ENCODE measurements at places on chromosomes 3 and 15.

DNA sequence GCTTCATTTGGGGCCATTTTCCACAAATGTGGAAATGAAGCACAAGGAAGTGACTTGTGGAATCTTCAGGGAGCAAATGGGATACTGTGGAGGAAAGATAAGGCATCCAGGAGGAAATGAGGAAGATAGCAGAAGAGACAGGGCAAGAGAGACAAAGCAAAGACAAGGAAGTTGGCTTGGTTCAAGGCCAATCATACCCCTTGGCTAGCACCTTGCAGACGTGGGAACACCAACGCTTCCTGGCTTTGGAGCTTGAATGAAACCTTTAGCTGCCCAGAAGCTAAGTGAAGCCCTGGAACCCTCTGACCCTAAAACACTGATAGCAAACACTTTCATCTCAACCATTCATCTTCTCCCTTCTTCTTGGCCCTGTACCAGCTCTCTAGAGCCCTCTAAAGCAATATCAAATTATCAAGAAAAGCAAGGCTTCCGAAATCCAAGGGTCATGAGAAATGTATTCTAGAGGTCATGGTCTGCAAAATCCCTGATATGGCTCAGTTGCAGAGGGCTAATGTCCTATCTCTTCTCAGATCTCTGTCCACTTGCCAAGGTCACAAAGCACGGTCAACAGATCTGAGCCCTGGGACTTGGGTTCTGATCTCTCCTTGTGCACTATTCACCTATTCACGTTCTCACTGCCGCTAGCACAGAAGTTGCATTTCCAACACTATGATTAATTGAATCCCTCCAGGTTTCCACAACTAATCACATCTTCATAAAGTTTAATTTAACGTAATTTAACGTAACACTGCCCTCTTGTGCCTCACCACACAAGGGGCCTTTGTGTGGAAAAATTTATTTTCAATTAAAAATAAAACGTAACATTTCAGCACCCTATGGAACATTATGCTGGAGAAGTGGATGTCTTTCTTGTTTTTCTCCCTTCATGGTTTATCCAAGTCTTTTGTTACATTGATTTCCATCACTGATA lies 557.6 kb upstream of the ADAMTS9 start:
- DNase-seq, result peak; percentile 24

DNA sequence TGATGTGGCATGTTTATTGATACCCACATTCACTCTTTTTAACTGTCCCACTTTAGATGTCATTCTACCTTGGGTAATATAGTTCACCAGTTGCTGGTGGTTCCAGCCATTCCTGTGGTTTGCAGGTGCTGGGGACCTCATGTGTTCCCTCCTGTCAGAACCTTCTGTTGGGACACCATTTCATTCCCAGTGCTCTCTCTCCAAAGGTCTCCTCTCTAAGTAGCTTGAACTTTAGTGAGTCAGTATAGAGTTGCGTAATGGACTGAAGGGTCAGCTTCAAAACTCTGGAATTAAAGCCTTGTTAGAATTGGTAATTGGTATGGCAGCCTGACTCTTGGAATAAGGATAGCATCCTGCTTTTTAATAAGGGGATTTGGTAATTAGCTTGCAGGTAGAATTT lies 108.5 kb downstream of the PLCL2 start:
- no peak for DNase-seq

DNA sequence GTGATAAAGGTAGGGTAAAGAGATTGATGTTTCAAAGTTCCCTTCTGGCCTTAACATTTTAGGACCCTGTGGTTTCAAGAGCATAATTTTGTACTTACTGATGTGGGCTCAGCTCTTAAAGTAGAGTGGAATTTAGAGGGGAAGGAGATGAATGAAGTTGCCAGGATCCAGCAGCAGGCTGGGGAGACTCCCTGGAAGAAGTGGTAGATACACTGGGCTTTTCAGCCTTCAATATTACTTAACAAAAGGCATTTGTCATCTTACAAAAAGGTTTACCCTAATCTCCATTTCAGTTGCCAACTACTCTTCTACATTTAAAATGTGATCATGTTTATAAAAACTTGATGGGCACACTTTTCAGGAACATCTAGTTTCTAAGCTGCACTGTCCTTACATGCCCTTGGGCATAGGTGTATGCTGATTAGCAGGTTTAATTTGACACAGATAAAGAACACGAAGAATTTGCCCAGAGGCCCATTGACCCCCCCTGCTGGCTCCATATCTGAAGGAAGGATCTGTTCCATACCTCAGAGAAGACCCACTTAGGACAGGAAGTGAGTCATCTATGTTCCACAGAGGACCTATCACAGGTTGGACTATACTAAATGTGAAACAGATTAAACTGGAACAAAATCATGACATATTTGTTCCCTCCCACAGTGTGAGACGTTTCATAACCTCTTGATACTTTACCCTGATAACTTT lies 93.0 kb upstream of the LPP start:
- peak; percentile 17 for DNase-seq

- DNase-seq, result no peak
Observed at GRCh38 chr3:136068708-136069107, 103.2 kb downstream of the PPP2R3A start.

GRCh38 chr3:167502401-167502800 lies 28.6 kb upstream of the SERPINI2 start:
- no peak for DNase-seq

- DNase-seq, result no peak
Observed at GRCh38 chr15:38061856-38062649, 127.6 kb downstream of the TMCO5A start.

DNA sequence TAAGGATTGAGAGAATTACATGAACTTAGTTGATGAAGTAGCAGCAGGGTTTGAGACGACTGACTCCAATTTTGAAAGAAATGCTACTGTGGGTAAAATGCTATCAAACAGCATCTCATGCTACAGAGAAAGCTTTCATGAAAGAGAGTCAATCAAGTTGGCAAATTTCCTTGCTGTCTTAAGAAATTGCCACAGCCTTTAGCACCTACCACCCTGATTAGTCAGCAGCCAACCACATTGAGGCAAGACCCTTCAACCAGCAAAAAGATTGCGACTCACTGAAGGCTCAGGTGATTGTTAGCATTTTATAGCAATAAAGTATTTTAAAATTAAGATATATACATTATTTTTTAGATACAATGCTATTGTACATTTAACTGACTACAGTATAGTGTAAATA lies 80.9 kb downstream of the RAP2B start:
- no peak for DNase-seq

GRCh38 chr3:106829206-106829605 lies 548.0 kb upstream of the CCDC54 start:
- DNase-seq, result peak; percentile 59

DNA sequence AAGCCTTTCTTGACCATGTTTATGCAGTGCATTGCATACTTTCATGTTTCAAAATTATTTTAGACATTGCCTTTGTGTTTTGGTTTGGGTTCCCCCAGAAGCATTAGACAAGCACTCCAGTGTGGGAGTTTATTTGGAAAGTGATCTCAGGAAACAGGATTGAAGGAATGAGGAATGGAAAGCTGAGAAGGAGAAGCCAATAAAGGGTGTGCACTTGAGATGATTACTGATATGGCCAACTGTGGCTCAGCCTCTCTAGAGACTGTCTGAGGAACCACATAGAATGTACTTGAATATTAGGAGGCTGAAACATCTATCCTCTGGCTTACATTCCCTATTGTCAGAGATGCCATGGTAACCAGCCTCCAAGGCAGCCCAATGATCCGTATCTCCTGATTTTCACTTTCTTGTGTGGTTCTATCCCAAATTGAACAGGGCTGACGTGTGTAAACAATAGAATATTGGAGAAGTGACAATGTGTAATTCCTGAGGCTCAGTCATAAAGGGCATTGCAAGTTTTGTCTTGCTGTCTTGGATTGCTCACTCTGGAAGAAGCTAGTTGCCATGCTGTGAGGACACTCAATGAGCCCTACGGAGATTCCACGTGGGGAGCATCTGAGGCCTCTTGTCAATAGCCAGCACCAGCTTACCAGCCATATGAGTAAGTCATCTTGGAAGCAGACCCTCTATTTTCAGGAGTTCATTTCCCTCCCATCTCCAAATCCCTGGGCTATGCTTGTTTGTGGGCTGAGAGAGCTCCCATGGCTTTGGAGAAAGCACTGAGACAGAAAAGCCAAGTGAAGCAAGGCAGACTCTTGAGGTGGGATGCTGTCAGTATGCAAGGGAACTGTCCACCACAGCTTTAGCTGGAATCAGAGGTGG lies 84.7 kb downstream of the SCN11A start:
- DNase-seq, result no peak

DNA sequence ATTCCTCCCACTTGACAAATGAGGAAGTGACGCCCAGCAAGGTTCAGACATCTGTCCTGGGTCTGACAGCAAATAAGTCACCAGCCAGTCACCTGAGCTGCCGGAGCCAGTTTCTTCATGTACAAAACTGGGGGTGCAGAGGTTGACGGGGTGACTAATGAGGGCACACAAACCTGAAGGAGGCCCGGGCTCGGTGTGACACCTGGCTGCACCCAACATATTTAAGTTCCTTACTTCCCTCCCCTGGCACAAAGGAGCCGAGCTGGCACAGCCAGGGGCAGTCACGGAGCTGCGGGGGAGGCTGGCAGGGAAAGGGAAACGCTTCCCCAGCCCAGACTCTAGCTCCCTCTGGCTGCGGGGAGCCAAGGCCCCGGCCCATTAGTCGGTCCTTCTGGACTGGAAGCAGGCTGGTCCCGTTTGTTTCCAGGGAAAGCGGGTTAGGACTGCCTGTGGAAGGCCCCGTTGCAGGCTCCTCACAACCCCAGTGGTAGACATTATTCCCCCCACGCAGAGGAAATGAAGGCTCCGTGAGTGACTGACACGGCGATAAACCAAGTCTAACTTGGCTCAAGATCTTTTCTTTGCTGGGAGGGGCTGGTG lies 2.3 kb downstream of the FBXL22 start:
- peak; percentile 73 for DNase-seq

DNA sequence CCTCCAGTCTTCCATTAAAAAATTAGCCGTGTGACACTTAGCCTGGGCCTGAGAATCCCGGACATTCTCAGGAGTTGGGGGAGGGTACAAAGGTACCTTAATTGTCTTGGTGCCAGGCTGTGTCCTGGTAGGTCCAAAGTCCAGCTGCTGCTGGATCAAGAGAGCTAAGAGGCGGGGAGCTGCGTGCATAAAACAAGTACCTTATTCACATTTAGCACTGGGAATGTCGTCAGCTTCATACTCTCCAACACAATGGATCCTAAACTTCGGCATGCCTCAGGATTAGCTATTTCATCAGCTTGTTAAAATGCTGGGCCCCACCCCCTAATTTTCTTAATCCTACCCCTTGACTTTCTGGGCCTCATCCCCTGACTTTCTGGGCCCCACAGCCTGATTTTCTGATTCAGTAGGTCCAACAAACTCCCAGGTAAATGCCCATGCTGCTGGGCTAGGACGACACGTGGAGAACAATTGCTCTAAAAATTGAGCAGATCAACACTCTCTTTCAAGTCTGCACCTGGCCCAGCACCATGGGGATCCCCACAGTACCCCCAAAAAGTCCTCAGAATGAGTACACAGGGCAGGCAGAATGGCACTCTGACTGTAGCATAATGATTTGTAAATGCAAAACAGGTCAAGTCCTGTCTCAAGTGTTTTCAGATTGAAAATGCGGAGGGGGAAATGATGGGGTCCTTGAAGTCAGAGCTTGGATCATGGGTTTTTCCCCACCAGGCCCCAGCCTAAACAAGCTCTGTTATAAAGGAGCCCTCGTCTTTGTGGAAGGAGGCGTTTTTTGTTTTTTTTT lies 5.6 kb upstream of the AEN start:
- peak; percentile 75 for DNase-seq

DNA sequence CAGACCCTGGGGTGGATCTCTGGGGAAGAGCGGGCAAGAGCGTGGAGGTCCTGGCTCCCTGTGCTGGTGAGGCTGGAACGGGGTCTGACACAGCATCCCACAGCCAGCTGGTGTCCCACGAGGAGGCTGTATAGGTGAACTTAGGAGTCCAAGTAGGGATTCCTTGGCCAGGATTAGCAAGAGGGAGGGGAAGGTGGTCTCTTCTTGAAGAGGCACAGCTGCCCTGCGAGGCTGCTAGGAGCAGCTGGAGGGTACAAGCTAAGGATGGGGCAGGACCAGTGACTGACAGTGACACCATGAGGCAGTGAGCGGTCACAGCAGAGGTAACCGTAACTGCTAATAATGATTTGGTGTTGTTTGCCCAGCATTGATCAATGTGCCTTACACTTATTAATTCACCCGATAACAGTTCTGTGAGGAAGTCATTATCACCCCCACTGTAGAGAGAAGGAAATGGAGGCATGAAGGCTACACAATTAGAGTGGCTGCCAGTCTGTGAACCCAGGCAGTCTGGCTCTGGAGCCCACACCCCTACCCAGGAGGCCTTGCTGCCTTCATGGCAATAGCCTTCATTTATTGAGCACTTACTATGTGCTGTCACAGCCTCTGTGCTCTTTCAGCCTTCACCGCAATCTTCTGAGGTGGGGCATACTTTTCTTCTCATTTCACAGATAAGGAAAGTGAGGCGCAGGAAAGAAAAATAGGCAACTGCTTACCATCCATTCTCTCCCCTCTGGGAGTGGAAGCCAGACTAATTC lies 59.4 kb downstream of the TMEM44 start:
- peak; percentile 70 for DNase-seq

DNA sequence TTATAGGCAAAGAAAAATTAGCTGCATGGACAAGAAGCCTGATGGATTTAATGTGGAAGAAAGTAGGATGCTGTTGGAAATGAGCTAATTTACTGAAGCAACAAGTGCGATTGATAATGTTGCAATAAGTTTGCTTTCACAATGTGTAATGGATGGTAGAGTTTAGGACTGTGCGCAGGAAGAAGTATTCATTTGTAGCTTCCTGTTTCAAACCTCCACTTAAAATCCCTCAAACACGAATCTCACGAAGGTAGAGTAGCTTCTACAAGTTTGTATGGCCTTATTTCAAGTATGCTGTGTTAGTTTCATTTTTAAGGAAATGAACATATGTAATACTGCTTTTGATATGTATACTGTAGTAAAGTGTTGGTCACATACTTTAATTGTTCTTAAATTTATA lies 42.3 kb downstream of the KCNH8 start:
- DNase-seq, result no peak

- DNase-seq, result no peak
Observed at GRCh38 chr3:31165399-31165860, 271.0 kb upstream of the GADL1 start.

DNA sequence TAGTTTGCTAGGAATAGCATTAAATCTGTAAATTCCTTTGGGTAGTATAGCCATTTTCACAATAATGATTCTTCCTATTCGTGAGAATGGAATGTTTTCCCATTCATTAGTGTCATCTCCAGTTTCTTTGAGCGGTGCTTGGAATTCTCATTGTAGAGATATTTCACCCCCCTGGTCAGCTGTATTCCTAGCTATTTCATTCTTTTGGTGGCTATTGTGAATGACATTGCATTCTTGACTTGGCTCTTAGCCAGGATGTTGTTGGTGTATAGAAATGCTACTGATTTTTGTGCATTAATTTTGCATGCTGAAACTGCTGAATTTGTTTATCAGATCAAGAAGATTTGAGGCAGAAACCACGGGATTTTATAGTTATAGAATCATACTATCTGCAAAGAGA lies 690.5 kb upstream of the ALCAM start:
- no peak for DNase-seq
